ENCODE measurements at places on chromosomes 6 and 20.

GRCh38 chr6:136718476-136718875 is 73.8 kb downstream of the MAP3K5 start:
- no peak for DNase-seq

DNA sequence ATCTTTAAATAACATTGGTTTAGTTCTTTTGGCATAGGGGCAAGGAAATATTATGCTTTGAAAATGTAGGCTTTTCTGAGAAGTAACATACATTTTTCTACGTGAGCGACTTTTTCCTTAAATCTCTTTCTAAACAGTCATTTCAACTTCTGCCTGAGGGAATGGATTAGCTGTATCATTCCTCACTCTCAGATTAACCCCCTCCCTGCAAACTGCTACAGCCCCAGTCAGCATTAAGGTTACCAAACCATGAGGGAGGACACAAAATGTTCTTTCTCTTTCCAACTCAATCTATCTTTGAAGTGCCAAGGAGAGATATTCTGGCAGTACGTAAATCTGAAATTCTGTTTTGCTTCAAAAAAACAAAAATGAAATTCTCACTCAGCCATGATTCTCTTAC is 231.3 kb upstream of the FLRT3 start:
- no peak for DNase-seq

GRCh38 chr6:14458669-14459266 is 341.2 kb downstream of the CD83 start:
- DNase-seq, result no peak

DNA sequence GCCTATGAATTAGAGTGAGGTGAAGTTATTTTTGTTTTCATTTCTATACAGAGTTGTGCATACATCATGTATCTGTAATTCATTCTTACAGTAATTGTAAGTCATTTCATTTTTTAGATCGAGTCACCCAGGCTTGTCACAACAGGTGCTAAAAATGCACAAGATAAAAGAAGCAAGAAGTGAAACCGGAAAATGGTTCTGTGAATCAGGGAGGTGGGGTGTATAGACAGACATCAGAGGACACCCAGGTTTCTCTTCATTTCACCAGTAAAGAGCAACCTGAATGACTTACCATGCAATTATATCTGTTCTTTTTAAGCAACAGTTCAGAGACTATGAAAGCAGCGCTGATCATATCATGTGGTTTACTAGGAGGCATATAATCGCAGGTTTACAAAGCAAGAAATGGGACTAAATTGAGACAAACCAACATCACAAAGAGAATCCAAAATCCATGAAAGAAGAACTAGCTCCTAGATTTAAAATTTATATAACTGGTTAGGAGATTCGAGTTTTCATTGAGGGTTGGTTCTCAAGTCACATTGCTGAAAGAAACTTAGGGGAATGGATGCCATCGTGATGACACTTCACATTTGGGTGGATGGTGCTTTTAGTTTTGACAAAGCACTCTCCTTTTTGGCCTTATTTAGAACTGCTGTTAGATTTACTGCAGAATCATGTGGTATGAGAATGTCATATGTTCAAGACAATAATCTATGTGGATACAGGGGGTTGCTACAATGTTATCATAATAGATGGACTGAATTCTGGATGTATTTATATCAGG is 27.9 kb upstream of the TBC1D7 start:
- no peak for DNase-seq

DNA sequence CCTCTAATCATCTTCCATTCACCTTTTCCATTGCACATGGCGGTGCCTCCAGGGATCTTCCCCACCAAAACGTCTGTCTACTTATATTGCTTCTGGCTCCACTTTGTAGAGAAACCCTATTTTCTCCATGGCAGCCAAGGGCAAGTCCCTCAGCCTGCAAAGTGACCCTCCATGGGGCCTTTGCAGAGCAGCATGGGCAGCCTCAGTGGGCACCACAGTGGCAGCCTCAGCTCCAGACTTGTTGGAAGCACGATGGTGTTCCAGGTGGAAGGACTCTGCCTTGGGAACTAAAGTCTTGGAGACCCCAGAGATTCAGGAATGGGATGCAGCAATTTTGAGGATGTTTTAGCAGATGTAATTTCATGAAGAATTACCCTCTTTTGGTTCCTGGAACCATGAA is 18.5 kb upstream of the CCR6 start:
- no peak for DNase-seq

DNA sequence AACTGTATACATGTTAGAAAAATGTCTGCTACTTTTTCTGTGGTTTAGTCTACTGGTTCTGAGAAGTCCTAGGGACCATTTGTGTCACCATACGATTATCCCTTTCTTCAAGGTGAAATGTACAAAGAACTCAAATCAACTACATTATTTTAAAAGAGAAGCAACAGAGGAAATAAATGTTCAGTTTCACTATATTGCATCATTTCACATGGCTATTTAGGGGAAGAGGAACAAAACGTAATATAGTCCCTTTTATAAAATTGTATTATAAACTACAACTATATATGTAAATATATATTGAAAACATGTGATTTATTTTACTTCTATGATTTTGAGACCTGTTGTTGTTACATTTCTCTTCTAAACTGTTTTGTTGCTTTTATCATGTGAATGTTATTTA is 1308.0 kb downstream of the EPHA7 start:
- DNase-seq, result no peak

GRCh38 chr20:46377518-46377917 is 28.9 kb downstream of the ELMO2 start:
- DNase-seq, result no peak

DNA sequence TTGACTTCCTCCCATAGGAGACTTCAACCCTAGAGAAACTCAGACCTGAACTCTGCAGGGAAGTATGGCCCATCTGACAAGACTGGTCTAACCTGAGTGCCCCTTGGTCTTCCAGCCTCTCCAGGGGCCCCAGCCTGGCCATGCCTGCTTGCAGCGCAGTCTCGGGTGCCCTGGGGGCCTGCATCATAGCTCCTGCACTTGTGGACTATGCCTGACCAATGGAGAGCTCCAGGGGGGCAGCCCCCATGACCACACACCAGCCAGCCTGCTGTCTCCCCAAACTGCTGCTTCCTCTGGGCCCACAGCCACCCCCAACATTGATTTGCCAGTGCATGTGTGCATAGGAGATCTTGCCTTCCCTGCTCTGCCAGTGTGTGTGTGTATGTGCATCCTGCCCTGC is 608.6 kb upstream of the MARCKS start:
- no peak for DNase-seq

- DNase-seq, result no peak
These were observed 10.8 kb downstream of the RSPO3 start for GRCh38 chr6:127129251-127129650.

GRCh38 chr6:107308677-107309076 is 150.7 kb downstream of the PDSS2 start:
- DNase-seq, result no peak

- no peak for DNase-seq
These were observed 210.9 kb upstream of the HDDC2 start for GRCh38 chr6:125512621-125513020.
